ENCODE measurements at places on chromosomes 6 and 20.
A peak's percentile ranks its signal among the peaks of the same experiment; 100 is the strongest.

DNA sequence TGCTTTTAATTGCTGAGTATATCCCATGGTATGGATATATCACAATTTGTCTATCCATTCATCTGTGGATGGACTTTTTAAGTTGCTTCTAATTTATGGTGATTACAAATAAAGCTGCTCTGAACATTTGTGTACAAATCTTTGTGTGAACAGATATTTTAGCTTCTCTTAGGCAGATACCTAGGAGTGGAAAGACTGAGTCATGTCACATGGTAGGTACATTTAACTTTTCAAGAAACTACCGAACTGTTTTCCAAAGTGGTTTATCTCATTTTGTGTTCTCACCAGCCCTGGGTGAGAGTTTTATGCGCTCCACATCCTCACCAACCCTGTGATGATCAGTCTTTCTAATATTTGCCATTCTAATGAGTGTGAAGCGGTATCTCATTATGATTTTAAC lies 31.0 kb upstream of the ZNFX1 start:
- DNase-seq: no peak

DNA sequence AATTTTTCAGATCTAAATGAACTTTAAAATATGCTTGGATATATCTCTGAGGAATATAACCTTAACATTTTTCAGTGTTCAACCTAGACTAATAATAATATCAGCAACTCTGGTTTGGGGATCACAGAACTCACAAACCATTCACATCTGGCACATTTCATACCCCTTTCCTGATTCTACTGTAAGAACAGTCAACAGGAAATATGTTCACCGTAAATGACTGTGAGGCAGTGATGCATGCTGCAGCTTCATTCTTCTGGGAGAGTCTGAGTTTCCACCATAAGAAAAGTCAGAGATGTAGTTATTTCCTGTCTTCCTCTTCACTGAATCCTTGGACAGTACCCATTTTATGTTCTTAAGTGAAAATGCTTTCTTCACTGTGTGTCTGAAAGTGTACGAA lies 134.2 kb upstream of the IFNGR1 start:
- no peak for DNase-seq

GRCh38 chr6:39821742-39822532 lies 29.8 kb downstream of the DAAM2 start:
- DNase-seq: no peak

DNA sequence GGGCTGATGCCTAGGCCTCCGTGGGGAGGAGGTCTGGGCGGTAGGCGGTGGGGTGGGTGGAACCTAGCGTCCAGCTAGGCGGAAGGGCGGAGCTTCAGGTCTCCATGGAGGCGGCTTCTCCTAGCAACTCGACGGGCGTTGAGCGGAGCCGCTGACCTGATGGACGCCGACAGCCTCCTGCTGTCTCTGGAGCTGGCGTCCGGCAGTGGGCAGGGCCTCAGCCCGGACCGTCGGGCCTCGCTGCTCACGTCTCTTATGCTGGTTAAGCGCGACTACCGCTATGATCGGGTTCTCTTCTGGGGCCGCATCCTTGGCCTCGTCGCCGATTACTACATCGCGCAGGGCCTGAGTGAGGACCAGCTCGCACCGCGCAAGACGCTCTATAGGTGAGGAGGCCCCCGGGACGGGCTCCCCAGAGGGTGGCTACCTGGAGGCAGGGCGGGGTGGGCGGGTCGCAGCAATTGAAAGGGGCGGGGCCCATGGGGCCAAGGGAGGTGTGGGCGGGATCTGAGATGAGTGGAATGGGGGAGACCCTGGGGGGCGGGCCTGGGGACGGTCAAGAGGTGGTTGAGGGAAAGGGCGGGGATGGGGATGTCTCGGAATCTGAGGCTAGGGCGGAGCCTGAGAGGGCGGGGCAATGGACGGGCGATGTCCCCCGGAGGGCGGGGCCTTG lies at the start of gene RSPH9:
Gene RSPH9 (plus strand): TSS at position 97 of the 673 bp plus-strand sequence. CDS start 63 bp downstream, at position 160.
- DNase-seq: peak; percentile 93
